C1 segment of cervical spinal cord (tissue), 14 donors: ENCODE measurements at places on chromosomes 4 and X.

- DNase-seq, result no peak
Measured at GRCh38 chr4:128633067-128633466, 176.4 kb upstream of the JADE1 start.

DNA sequence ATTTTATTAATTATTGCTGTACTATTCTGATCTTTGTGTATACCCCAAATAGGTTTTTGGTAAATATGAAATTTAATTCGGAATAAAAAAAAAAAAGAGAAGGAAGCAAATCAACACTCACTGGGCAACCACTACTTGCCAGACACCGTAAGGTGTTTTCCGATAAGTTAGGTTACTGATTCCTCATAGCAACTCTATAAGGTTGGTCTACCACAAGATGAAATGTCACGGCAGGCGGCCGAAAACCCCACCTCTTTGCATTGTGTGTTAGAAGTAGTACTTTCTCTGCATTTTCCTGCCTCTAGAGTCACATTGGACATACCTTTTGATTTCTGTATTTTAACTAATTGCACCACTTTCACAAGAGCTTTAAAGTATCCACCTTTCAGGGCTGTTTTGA, 44.5 kb upstream of the RASGEF1B start:
- DNase-seq, result no peak

DNA sequence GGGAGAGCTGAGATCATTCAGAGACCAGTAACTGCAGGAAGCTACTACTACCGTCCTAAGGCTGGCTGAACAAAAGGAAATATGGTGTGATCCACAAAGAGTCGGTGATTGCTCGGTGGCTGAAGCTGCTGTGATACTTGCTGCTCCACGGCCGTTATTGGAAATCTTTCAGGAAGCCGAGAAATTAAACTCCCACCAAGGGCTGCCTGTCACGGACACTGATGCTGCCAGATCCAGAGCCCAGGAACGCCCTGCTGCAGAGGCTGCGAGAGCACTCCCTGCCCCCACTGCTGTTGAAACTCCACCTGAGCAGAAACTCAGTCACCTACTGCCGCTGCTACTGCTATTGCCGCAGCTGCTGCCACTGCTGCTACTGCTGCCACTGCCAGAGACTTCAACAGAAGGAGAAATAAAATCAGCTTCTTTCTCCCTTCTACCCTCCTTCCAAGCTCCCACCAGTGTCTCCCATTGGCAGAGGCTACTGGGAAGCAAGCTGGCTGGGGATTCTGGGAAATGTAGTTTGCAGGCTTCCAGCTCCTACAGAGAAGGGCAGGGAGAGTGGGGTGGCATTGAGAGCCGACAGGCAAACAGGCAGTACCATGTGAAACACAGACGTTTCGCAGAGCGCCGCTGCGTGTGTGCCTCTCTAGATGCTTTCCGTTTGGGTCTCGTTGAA, 126.0 kb upstream of the ENPP6 start:
- DNase-seq, result peak; percentile 76

- no peak for DNase-seq
Measured at GRCh38 chrX:104118765-104119164, 6.4 kb downstream of the ZCCHC18 start.

DNA sequence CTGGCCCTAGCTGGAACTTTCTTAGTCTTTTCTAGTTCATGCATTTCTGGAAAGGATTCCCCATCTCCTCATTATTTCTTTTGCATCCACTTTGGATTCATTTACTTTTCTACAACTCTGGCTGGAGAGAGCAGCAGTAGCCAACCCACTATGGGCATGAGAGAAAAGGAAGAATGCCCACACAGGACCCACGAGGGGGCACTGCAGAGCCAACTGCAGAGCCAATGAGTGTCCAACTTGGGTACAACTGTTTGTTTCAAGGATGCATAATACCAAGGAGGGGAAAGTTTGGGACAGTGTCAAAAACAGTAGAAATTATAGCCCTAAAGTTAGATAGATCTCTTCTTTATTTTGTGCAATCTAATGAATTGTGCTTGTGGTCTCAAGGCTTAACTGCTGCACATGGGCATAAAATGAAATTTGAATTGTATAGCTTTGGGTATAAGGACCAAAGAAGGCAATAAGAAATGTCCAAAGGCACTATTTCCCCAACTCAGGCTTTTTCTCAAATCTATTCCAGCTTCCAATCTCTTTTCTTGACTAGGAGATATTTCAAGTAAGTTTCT, 230.6 kb downstream of the NSUN7 start:
- DNase-seq, result no peak

DNA sequence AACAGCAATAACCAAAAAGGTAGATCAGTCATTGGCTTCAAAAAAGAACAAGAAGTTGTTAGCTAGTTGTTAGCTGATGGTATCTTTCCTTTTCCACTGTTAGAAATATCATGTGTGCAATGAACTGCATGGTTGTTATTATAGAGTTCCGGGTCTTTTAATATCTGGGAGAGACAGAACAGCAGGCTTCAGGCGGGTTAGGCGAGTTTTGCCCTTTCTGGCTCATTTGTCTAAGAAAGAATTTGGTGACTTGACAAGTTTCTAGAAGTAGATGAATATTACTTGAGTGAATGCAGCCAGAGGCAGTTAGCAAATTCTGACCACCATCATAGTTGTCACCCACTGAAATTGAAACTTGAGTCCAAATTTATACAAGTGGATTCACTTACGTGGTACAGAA, 88.9 kb upstream of the MID1 start:
- DNase-seq, result no peak

DNA sequence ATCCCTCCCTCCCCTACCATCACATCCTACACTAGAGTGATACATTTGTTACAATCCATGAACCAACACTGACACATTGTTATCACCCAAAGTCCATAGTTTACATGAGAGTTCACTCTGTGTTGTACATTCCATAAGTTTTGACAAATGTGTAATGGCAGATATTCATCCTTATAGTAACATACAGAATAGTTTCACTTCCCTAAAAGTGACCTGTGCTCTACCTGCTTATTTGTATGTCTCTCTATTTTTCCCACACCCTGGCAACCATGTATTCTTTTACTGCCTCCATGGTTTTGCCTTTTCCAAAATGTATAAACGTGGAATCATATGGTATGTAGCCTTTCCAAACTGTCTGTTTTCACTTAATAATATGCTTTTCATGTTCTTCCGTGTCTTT, 42.2 kb upstream of the HPGD start:
- DNase-seq, result no peak

DNA sequence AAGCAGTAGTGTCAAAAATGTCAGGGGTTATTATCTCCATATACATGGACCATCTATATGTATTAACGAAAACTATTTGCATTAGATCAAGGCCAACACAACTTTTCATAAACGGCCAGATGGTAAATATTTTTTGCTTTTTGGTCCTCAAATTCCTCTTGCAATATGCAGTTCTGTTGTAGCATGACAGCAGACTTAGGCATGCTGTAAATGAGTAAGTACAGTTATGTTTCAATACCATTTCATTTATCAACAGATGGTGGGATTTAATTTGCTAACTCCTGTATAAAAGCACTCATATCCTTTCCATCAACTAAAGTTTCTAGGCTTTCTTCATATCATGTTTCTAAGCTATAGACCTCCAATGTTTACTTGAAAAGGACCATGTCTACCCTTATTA, 208.1 kb downstream of the ANKRD50 start:
- DNase-seq, result no peak

GRCh38 chr4:88939697-88940096, 117.3 kb downstream of the FAM13A start:
- no peak for DNase-seq

DNA sequence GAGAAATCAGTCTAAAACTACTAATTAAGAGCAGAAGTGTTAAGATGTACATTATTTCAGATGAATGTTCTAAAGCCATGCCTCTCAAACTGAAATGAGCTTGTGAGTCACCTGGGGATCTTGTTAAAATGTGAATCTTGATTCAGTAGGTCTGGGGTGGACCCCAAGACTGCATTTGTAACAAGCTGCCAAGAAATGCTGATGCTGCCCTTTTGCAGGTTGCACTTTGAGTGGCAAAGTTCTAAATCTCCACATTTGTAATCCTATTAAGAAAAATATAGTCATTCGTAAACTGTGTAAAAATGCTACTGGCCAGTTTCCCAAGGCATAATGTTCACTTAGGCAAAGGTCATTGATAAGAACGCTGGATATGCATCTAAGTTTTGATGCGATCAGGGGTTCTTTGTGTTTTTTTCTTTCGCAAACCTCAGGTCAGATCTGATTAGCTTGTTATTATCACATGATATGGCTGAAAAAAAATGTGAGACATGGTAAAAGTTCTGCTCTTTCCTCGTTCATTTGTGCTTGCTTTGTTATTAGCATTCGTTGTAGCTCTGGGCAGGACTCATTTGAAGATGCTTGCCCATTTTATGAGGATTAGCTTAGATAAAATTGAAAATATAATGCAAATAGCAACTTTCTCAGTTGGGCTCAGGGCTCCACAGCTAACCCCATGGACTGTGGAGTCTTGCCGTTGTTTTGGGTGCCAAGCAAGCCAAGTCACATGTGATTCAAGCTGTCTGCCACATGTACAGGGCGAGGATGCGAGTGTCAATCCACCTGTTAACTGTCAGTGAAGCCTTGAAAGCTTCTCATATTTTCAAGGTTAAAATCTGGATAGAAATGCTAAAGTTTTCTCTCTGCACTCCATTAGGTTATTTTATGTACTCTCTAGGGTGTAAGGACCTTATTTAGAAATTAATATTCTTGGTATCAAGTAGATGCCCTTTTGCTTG, 12.1 kb downstream of the TBC1D1 start:
- no peak for DNase-seq

GRCh38 chrX:153662266-153662665, 11.3 kb downstream of the PNCK start:
- no peak for DNase-seq

DNA sequence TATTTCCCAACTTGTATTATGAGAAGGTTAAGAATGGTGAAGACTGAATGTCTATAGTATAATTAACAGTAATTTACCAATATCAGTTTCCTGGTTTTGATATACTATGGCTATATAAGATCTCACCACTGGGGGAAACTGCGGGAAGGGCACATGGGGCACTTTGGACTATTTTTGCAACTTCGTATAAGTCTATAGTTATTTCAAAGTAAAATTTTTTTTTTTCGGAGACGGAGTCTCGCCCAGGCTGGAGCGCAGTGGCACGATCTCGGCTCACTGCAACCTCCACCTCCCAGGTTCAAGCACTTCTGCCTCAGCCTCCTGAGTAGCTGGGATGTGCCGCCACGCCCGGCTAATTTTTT, 46.1 kb downstream of the CXorf58 start:
- DNase-seq, result no peak

GRCh38 chrX:50470103-50471031, at the start of gene DGKK:
DGKK (minus strand) TSS chrX:50470825; CDS start chrX:50470678, 147 bp downstream.
- no peak for DNase-seq

DNA sequence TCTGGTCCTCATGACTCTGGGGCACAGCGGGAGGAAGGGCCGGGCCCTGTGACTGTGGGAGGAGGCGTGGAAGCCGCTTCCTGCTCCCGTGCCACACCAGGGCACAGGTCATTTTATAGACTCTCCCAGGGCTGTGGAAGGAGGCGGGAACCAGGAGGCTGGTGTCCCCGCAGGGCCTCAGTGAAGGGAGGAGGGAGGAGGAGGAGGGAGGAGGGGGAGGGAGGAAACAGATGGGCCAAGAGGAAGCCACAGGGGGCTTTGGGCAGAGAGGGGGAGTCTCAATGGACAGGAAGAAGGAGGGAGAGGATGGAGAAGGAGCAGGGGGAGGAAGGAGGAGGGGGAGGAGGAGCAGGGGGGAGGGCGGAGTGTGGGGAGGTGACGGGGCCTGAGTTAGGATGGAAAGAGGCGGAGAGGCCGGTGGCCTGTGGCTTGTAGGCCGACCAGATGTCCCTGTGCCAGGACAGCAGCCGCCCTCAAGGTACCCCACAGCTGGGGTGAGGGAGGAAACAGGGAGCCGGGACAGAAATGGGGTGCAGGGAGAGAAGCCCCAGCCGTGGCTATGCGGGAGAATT, 6.2 kb upstream of the PLCXD1 start:
- no peak for DNase-seq

GRCh38 chr4:113434247-113434587, 327.3 kb downstream of the CAMK2D start:
- no peak for DNase-seq

GRCh38 chr4:152919826-152920225, 16.3 kb upstream of the FHDC1 start:
- no peak for DNase-seq

DNA sequence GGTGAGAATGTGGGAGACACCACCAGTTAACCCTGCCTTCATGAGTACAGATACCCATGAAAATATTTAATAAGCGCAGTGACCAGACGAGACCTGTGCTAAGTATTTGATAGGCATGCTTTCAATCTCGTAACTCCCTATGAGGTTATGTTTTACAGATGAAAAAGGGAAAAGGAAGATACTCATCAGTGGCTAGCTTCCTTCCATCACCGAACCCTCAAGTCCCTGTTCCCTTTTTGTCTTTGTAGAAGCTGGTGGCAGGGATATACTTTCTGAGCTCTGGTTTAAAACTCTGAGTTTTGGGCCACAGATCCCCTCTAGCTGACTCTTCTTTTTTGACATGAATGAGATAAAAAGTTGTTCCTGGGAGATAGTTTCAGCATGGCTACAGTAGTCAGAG, 26.3 kb downstream of the AFF1 start:
- no peak for DNase-seq

DNA sequence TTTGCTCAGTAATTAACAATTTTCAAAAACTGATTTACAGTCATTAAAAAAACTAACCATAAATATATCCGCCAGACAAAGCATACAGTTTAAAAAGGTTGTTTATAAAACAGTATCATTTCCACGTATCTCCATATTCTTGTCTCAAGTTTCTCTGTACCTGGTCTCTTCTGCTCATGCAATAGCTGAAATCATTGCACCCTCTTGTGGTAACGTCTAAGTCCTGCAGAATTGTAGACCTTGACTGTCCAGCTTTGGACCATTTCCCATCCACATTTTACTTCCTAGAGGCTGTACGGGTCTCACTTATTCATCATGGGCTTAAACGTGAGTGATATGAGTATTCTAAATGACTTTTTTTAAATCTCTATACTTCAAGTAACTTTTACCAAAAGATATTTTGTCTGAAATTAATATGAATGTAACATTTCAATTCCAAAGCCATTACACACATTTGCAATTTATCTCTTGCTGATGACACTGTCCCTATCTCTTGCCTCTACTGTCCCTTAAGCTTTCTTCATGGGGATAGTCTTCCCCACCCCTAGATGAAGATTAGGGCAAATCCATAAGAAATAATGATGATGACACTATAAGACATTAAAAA, 118.5 kb downstream of the BTC start:
- no peak for DNase-seq

- DNase-seq, result no peak
Measured at GRCh38 chr4:182819751-182820150, 97.4 kb downstream of the DCTD start.

DNA sequence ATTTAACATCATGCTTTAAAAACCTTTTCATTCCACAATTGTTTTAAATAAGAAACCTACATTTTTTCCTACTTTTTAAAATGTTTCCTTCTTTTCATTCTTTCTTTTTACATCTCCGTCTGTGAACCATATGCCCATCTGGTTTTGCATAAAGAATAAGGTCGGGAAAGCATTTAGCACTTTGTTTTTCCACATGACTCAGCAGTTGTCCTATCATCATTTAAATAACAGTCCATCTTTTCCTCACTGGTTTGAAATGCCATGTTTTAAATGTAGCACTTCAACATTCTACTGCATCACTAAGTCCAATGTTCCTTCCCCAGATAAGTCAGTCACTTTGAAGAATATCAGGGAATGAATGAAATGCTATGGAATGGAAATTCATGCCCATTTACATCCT, 128.4 kb downstream of the SH3RF1 start:
- DNase-seq, result no peak
